ENCODE measurements at places on chromosomes 12 and 14.

- no peak for DNase-seq
Measured at GRCh38 chr12:71954083-71954778, 15.6 kb downstream of the TPH2 start.

GRCh38 chr14:73973497-73973896 lies 23.4 kb downstream of the COQ6 start:
- DNase-seq, result no peak

DNA sequence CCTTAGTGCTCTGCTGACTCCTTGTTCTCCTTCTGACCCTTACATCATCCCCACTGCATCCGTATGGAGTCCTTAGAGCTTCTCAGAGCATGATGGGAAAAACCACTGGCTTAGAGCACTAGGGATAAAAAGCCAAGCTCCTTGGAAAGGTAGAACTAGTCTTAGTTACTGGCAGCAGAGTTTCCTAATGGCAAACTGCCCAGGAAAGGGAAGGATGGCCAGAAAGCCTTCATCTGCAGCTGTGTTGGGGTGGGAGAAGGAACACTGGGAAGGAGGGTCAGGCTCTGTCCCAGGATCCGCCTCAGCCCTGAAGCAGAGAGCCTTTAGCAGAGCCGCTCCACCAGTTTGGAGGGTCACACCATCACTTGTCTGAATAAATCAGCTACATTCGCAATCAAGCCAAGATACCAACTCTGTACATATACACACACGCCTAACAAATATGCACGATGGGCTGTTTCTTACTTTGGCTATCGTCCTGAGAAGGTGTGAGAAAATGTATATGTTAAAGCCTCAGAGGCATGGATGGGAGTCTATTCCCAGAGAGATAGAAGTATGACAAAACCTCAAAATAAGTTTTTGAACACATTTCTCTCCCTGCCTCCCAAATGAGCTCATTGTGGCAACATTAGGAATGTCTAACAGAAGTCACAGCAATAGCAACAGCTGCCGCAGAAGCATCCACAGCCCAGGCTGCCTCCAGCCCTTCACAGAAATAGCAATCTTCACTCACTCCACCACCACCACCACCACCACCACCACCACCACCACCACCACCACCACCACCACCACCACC lies 18.6 kb upstream of the GALNT8 start:
- no peak for DNase-seq

DNA sequence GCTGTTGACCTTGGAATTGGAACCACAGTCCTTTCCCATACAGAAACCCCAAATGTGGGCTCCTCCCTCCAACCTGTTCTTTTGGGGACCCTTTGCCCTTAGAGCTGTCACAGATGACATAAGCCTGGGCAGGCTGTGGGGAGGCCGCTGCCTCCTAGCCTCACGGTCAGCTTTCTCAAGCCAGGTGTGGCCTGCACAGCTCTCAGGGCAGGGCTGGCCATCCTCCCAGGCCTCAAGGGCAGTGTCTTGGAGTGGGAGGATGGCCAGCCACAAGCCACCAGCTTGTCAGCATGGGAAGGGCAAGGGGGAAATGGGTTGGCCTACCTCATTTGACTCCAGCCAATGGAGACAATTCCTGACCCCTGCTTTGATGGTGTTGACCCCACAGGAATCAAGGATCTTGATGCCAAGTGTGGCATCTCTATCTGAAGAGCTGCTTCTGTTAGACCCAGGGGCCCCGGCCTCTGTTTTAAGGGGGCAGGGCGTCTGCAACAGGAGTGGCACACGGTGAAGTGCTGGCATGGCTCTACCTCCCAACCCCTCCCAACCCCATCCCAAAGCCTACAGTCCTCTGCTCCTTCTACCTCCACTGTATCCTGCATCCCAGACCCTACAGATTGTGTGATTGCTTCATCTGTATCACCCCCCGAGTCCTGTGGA lies 11.5 kb downstream of the CBLN3 start:
- no peak for DNase-seq

DNA sequence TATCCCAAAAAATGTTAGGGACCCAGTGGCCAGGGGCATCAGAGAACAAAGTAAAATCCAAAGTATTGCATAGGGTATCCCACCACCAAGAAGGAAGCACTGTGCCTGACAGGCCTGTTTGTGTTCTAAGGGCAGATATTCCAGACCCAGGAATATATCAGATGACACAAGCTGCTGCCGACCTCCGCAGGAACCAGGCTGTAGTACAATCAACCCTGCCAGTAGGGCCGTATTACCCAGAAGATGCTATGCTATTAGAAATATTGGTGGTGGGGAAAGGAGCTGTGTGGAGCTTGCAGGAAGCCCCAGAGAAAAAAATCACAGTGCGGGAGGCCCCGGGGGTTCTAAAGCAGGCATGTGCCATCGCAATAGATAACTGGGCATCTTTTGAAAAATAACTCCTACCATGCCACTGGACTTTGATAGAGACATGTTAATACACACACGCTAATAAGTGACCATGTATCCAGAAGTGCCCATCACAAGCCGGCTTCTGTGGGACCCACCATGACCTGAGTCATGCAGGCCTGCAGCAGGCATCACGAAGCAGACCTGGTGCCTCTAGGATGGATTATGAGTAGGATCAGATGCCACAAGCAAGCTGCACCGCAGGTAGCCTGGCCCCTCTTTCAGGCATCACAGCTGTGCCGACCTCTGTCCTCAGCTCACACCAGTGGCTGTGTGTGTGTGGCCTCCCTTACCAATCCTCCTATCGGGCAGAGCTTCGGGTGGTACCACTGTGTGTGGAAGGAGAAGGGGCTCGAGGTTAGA lies 242.7 kb downstream of the BCL11B start:
- no peak for DNase-seq

DNA sequence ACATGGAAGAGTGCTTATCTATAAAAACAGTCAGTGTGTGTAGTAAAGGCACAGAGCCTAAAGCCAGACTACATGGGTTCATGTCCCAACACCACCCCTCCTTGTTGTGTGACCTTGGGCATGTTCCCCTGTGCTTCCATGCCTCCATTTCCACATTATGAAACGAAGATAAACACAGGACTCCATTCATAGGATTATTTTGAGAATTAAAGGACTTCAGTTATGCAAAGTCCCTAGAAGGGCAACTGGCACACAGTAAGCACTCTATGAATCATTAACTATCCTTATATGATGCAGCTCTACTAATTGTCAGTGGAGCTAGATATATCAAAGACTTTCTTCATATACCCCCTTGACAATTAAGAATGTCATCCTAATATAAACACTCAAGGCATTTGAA lies 17.8 kb downstream of the IFNG-AS1 start:
- no peak for DNase-seq

DNA sequence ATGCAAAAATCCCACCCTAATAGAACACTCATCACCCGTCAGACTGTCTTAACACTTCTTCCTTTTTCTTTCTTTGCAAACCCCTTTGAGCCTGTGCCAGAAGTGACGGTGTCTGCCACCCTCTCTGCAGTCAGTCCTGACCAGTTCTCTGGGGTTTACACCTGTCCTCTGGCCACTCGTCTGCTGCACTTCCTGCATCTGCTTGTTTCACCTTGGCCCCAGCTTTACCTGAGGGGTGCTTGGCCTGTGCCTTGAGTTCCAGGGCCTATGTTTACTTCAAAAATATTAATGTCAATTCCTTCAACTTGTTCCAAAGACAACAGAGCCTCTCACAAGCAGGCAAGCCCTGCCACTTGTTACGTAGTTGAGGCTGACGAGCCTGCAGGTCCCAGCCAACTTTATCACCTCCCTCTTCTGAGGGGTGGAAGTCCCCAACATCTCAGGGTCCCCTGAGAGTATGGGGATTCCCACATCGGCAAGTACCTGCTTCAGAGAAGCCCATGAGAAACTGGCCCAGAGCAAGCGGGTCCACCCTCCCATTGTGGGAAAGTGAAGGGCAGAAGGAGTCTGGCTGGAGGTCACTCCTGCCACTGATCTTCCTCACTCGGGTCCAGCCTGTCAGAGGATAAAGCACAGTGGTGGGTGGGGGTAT lies 205.4 kb downstream of the DAD1 start:
- DNase-seq, result no peak

GRCh38 chr12:107449891-107450290 lies 235.7 kb upstream of the PWP1 start:
- DNase-seq, result no peak

GRCh38 chr12:56375598-56376434 lies 13.2 kb upstream of the APOF start:
- DNase-seq, result no peak

DNA sequence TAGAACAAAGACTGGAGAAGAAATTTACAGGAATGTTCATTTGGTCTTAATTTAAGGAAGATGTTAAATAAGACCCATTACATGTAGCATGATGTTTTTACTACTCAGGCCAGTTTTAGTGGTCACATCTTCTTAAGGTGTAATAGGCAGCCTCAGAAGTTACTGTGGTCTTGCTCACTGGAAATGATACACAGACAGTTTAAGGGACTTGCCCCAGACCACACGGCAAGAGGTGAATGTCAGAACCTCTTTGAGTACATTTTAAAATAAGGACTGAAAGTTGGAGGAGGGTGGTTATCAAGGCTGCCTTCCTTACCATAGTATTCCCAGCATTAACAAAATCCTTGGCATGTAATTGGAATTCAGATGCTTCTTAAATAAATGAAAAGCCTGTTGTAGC lies 37.9 kb downstream of the LRRK2 start:
- no peak for DNase-seq

- DNase-seq, result no peak
Measured at GRCh38 chr12:19794116-19794515, 354.8 kb downstream of the AEBP2 start.

DNA sequence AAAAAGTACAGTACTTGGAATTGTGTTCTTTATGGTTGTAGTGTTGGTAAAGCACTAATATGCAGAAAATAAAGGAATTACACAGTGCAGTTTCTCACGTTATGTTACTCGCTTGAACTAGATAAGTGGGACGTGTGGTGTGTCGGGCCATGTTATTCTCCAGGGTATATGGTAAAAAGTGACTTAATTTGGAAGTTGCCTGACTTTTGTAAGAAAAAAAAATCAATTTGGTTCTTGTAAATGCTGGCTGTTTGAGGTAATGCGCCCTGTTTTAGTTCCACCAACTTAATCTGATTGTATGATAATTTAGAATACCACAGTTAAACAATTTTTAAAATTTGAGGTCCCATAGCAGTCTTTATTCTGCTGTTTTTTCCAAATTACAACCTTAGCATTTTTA lies 4.1 kb downstream of the ARF6 start:
- no peak for DNase-seq

DNA sequence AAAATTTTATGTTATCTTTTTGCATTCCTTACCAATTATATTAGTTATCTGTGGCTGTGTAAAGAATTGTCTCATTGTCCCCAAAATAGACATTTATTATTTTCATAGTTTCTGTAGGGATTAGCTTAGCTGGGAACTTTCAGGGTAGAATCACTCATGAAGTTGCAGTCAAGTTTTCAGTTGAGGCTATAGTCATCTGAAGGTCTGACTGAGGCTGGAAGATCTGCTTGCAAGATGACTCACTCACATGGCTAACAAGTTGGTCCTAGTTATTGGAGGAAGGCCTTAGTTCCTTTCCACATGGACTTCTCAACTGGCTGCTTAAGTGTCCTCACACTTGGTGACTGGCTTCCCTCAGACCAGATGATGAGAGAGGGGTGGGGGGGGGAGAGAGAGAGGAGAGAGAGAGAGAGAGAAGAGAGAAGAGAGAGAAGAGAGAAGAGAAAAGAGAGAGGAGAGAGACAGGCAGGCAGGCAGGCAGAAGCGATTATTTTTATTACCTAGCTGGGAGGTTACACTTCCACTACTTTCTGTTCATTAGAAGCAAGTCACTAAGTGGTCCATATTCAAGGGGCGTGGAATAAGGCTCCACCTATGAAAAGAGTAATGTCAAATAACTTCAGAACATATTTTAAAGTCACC lies 6.4 kb downstream of the AP5M1 start:
- no peak for DNase-seq

DNA sequence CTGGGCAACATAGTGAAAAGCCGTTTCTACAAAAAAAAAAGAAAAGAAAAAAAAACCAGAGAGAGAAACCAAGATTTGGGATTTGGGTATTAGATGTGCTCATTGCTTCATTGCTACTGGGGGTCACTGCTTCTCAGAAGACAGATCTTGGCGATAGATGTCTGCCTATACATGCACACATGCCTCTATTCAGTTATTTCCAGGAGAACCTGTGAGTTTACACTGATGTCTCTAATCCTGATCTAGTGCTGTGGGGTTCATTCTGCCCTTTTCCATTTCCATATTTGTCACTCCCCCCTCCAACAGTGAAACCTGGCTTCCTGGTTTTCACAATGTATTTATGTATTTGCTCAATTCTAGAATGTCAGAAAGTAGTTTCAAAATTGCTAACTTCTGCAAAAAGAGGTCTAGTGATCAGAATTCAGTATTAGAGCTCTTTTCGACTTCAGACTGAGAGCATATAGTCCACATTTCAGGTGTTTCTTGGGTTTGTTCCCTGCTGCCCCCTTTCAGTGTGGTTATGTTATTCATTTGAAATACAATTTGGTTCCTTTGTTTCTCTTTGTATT lies 111.0 kb downstream of the SLC25A47 start:
- no peak for DNase-seq

DNA sequence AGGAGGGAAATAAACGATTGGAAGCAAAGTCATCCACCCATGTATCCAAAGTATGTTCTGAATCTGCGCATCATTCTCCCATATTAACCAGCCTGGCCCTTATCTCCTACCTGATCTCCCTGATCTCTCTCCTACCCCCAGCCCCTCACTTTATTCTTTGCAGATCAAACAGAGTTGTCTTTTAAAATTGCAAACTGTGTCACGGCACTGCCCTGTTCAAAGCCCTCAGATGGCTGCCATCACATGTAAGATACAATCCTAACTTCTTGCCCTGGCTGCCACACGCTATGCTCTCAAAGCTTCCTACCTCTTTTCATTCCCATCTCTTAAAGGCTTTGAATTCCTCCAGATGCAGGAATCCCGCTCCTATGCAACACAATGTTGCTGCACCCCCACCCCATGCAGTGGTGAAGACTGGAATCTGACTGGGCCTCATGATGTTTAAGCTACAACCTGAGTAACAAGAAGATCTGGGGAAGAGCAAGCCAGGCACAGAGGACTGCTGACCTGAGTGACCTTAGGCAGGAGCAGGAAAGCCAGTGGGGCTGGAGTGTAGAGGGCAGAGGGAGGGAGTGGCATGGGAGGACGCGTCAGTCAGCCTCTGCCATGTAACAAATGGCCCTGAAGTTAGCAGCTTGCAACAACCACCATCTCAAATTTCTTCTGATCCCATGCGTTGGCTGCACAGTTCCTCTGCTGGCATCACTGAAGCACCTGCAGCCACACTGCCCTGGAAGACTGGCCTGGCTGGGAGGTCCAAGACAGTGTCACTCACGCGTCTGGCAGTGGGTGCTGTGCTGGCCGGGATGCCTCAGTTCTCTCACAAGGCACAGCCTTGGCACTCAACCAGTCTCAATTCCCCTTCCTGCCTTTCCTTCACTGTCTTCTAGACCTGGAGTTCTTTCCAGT lies 382.8 kb downstream of the BCL11B start:
- DNase-seq, result no peak

- no peak for DNase-seq
Measured at GRCh38 chr14:73221945-73222344, 15.4 kb upstream of the PAPLN start.

- DNase-seq, result no peak
Measured at GRCh38 chr12:55995366-55995765, 1.7 kb upstream of the SUOX start.
